Stimulated activated CD4-positive, alpha-beta T cell treated with anti-CD3 and anti-CD28 coated beads, Interleukin-4, amount 100 ng/mL, for 1 hour (primary cell): ENCODE measurements at places on chromosomes 6 and 20.
A peak's percentile ranks its signal among the peaks of the same experiment; 100 is the strongest.

GRCh38 chr20:13778827-13779226, 5.9 kb downstream of the ESF1 start:
- DNase-seq: no peak

DNA sequence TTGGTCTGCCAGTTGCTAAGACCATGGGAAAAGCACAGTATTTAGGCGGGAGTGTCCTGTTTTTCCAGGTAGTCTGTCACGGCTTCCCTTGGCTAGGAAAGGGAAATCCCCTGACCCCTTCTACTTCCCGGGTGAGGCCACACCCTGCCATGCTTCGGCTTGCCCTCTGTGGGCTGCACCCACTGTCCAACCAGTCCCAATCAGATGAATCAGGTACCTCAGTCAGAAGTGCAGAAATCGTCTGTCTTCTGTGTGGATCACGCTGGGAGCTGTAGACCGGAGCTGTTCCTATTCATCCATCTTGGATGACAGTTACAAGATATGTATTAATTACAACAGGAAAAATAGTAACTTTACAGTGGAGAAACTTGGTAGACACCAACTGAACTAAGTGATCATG, 188.2 kb downstream of the TPBG start:
- no peak for DNase-seq

DNA sequence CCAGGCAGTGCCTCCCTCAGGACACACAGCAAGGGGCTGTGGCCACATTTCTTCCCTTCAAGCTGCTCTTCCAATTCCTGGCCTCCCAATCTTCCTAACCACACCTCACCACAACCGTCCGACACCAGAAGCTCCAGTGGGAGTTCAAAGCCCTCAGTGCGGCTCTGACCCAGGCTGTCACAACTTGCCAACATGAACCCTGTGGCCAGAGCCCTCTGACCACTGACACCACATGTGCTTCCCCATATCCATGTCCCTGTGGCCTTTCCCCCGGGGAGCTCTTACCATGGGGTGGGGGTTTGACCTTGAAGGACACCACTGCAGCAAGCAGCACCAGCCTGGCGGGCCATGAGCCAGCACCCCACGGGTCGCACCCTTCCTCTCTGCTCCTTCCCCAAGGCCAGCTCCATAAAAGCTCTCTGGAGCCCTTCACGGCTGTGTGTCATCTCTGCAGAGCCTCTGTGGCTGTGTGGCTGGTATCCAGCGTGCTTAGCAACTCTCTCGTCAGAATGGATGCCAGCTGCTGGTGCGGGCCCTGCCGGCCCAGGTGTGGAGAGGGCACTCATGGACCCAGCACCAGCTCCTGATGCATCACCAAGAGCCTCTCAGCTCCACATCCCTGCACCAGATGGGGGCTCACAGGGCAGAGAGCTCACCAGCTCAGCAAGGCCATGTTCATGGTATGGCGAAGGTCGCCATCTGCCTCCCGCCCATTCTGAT, 106.1 kb downstream of the PSMB1 start:
- DNase-seq: no peak

DNA sequence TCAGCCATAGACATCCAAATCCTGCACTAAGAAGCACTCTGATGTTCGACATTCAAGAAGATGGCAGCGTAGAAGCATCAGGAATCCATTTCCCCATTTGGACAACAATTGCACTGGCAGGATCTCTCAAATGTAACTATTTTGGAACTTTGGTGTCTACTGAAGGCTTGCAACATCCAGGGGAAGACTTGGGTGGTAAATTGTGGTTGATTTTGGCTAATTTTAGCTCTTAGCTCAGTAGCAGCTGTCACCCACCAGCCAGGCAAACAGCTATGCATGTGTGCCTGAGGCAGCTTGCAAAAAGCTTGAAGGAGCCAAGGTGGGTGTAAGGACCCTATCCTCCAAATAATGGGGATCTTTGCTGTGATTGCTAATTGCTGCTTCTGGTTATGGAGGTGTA, 35.1 kb upstream of the PPP1R3G start:
- DNase-seq: no peak

DNA sequence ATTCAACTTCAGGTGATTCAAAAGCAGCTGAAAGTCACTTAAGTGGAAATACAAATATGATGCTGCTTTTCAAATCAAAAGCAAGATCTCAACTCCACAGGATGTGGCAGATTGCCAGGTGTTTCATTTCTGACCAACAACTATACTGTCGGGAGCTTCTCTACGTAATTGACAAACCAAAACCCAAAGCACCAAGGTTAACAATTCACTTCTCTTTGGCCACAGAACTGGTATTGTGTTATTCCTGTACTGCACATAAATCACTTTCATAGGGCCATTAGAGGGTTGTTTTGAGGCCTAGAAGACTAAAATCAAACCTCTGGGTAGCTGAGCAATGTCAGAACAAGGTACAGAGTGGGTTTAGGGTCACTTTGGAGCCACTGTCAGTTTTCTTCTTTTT, 169.7 kb downstream of the HAO1 start:
- no peak for DNase-seq

GRCh38 chr6:44739181-44739580, 351.7 kb downstream of the CDC5L start:
- no peak for DNase-seq

- no peak for DNase-seq
Observed at GRCh38 chr6:134288538-134289203, 29.2 kb downstream of the SGK1 start.

DNA sequence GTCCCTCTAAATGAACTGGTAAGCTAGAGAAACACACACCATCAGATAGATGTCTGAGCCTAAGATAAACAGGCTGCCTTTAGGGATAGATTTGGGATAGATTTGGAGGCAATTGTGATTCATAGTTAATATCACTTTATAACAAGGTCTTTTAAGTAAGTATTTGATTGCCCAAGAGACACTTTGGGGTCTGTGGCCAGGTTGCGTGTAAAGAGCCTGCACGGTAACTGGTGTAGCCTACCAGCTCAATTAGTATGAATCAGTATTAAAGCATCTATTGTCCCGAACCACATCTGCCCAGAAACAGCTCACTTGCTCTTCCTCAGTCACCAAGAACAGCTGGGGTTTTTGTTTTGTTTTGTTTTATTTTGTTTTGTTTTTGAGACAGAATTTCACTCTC, 193.3 kb downstream of the SASH1 start:
- DNase-seq: no peak

DNA sequence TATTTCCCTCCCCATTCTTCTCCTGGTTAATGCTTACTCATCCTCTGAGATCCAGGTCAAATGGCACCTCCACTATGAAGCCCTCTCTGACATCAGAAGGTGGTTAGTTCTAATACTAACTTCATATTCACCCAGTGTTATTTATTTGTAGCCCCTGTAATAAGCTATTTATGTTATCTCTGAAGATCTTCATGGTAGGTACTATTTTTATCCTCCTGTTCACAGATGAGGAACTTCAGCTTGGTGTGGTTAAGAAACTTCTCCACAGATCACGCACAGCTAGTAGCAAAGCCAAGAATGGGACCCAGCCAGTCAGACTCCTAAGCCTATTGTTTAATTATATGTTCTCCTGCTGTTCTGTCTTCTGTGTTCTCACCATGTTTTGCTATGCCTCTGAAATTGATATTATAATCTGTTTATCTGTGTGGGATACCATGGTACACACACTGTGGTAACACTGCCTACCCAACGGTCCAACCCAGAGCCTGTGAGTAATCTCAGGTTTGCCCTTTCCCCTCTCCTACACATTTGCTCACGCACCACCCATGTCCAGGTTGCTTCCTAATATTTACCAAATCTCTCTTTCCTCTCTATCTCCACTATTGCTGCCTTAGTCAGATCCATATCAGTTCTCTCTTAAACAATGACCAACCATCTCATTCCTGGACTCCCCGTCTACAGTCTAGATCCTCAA, 98.4 kb downstream of the IPCEF1 start:
- no peak for DNase-seq

DNA sequence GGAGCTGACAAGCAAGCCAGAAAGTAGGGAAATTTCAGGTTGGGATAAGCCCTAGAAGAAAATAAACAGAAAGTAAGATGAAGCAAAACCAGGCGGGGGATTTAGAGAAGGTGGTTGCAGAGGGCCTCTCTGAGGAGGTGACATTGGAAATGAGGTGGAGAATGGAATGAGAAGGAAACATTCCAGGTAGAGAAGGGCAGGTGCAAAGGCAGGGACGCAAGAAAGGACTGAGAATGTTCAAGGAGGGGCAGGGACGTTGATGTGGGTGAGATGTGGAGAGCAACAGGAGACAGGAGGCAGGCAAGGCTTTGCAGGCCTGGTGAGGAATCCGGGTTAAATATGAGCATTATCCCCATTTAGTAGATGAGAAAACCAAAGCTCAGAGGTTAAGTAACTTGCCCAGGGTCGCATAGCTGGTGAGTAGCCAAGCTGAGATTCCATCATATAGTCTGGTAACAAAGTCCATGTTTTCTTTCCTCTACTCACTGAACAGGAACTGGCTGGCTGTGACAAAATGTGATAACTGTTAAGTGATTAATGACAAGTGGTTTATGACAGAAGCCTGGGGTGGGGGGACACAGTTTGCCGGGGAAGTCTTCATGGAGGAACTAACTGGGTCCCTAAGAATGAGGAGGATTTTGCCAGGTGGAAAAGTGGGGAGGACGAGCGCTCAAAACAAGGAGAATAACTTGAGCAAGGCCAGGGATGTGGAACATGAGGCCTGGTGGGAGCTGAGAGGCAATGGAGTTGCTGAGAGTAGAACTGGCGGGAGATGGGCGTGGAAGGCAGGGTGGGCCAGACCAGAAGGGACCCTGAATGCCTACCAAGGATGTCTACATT, 32.6 kb downstream of the MRPL14 start:
- no peak for DNase-seq

DNA sequence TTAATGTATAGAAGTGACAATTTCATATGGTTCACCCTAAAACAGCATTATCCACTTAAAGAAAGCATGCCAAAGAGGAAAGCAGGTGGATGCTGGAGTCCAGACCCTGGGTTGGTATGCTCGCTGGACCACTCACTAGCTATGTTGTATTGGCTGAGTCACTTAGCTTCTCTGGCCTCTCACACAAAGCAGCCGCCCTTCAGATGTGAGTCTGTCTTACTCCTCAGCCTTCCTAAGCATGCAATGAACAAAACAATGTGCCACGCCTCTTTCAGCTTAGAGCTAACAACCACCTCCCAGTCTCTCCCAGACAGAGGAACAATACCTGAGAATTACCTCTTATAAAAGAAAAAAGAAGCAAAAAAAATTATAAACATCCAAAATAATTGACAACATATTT, 29.4 kb downstream of the SIM1 start:
- DNase-seq: no peak

DNA sequence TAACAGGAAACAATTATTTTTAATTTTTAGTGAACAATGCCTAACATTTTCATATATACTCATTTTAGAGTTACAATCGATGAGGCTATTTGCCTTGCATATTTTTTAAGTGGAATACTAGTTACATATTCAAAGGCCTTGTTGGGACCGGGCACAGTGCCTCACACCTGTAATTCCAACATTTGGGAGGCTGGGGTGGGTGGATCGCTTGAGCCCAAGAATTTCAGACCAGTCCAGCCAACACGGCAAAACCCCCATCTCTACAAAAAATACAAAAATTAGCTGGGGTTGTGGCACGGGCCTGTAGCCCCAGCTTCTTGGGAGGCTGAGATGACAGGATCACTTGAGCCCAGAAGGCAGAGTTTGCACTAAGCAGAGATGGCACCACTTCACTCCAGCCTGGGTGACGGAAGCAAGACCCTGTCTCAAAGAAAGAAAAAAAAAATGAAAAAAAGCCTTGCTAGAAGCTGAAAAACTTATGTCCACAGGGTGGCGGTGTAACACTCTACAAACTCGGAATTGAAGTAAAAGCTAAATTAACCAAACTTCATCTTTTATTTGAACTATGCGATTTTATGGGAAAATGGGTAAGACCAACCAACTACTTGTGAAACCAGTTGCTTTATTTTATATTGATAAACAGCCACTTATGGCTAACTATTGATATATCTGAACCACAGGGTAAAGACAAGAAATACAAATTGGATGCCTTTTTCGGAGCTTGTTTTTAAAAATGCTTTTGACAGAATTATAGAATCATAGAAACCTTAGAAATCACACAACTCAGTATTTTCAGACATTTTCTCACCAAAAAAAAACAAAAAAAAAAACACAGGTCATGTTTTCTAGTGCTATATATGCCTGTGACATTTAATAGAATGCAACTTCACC, 24.1 kb upstream of the ROS1 start:
- DNase-seq: peak; percentile 47
